ENCODE measurements at places on chromosomes 4 and X.

DNA sequence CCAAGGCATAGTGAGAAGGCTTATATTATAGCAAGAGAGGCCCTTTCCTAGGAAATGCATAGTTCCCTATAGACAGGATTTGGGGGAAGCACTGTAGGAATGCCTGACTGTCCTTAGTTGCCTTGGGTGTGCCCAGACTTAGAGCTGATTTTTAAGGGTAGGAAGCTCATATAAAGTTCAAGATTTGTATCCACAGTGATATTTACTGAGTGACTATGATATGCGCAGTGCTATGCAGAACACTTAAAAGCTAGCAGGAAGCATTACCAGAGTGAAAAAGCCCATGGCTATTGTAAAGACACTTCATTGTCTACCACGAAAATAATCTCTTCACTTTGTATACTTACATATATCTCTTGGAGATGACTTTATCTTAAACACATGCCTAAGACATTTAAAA lies 50.1 kb upstream of the IL13RA1 start:
- DNase-seq, result no peak

DNA sequence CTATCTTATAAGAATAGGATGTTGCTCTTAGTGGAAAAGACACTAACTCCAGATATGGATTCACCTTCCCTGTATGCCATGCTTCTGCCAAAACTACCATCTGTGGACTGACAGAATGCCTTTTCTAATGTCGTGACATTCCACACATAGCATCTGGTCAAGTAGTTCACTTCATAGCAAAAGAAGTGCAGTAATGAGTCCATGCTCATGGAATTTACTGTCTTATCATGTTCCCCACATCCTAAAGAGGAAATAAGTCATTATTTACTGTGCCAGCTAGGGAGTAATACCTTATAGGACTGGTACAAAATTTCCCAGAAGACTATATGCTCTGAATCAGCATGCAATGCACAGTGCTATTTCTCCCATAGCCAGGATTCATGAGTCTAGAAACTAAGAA lies 562.4 kb downstream of the TLL1 start:
- peak; percentile 94 for DNase-seq

DNA sequence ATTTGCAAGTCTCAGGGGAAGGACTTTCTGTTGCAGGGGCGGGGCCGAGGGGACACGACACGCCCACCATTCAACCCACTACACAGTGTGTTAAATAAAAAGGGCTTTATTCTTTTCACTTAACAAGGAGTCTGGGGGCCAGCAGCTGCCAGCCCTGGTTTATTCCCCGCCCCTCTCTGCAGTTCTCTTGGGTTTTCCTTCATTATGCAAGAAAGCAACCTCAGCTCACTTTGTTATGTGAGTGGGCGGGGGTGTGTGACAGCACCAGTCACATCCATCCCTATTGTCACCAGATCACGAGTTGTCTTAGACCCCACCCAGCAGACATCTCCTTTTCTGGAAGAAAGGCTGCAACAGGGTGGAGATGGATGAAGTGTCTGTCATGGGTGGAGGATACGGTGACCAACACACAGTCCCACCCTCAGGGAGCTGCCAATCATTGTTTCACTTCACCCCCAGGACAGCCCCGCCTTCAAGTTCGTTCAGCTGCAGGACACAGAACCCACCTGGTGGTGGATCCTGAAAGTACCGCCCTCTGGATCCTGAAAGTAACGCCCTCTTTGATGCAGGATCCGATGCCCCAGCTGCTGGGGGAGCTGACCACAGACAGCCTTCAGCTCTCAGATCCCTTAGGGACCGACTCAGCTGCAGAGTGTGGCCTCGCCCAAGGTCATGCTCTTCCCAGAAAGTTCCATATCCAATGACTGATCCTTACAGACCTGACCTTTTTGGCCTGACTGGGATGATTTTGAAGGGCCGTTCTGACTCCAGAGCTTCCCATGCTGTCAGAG lies 79.6 kb downstream of the SMIM20 start:
- no peak for DNase-seq

DNA sequence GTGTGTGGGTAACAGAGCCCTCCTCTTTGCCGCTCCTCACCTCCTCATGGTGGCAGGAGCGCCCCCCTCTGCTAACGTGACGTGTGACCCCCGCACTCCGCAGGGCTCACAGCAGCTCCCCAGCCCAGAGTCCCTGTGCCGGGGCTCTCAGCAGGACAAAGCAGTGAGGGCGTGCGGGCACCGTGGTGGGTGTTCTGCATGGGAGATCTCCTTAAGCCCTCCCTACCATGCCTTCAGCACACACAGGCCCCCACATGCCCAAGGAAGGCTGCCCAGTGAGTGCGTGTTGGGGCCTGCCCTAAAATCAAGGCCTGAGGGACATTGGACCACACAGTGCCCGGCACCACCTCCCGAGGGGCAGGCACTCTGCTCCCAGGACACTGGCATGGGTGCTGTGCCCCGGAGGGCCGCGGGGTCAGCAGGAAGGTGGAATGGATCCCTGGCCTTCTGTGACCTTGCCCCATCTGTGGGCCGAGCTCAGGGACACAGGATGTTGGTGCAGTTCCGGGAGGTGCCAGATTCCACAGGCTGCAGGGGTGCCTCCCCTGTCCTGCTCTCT lies 10.1 kb downstream of the PSAPL1 start:
- peak; percentile 6 for DNase-seq

GRCh38 chr4:86493460-86493859 lies 100.7 kb upstream of the PTPN13 start:
- DNase-seq, result peak; percentile 48

DNA sequence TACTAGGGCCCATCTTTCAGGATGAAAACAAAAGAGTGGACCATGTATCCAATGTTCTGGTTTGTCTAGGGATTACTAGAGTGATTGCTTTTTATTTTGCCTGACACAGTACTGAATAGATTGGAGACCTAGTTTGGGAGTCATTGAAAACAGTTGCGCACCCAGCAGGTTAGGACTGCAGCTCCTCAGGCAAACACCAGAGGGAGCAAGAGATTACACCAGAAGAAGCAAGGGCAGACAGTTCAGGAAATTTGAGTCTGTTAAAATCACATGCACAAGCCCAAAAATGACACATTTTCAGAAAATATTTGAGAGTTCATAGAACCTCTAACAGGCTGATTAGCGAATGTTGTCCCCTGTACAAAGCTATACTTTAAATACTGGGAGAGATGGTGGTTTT lies 55.6 kb downstream of the CYLC1 start:
- DNase-seq, result peak; percentile 6

DNA sequence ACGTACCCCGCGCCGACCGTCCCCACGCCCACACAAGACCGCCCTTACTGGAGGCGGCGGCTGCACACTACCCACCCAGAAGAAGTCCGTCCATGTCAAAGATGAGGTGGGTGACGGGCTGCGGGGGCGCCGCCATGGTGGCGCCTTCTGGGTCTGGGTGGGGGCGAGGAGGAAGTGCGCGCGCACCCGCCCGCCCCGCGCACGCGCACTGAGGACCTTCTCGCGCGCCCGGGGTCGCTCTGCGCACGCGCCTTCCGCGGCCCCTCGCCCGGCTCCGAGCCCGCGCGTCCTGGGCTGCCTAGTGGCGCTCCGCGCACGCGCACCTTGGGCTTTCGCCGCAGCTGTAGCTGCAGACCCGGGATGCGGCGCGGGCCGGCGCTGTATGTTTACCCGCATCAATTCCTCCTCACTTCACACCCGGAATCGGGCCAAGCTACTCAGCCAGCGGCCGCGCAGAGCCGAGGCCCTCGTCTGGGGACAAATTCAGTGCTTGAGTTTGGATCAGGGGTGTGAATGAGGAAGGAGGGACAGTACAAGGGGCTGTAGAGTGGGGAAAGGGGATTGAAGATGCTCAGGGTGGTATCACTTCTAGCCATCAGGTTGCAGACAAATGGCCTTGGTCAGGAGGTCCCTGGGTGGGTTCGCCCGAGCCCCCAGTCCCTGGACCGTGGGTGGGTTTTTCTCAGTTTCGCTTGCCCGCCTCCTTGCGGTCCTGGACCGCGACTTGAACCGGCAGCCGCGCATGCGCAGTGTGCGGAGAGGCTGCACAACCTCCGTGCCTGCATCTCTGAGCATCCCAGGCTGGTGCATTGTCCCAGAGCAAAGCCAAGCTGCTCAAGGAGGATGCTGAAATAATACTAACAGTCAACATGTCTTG lies at the start of gene PUDP:
Gene PUDP (minus strand): TSS at position 176 of the 877 bp plus-strand sequence. CDS start 40 bp downstream, at position 136.
- DNase-seq, result peak; percentile 49

DNA sequence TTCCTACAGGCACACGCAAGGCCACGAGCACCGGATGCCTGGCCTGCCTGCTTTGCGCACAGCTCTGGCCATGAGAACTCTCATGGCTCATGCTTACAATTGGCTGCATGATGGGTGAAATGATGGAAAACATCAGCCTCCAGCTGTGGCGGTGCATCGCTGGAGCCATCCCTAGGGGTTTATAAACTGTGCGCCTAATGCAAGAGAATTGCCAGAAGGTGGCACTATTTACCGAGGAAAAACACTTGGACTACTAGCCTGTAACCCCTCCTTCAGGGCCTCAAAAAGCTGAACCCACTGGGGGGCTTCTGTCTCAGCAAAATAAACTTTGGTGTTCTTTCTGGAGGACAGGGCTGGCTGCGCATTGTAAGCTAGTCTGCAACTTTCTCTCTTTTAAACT lies 51.9 kb downstream of the PHKA2 start:
- peak; percentile 7 for DNase-seq

GRCh38 chr4:101355767-101356702 lies 8.7 kb upstream of the PPP3CA start:
- DNase-seq, result peak; percentile 93

DNA sequence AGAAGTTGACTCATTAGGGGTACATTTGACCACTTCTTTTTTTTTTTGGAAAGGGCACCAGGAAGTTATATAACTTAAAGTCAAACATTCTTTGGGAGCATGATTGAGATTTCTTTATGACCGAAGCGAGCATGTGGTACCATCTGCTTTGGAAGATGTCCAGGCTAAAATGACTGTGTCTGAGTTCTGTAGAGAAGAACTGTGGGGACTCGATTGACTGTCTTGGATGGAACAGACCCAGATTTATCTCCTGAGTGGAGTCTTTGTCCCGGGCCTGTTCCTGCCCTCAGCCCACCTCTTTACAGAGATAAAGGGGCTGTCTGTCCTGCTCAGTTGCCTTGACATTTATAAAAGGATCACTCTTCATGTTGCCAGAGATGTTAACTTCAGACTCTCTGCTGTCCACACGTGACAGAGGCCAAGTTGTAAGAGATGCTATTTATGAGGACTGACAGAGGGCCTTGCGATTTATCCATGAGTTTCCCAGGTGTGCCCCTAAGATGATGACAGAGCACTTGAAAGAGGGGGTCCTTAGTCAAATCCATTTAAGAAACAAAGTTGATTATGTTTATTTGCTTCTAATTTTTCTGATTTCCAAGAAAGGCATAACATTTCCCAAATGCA lies 16.8 kb downstream of the SMIM20 start:
- DNase-seq, result no peak

- no peak for DNase-seq
Observed at GRCh38 chrX:72470532-72471223, 102.0 kb downstream of the HDAC8 start.

- DNase-seq, result no peak
Observed at GRCh38 chr4:83019794-83020494, 9.3 kb upstream of the LIN54 start.

GRCh38 chr4:158529505-158529904 lies 7.8 kb downstream of the RXFP1 start:
- DNase-seq, result no peak

DNA sequence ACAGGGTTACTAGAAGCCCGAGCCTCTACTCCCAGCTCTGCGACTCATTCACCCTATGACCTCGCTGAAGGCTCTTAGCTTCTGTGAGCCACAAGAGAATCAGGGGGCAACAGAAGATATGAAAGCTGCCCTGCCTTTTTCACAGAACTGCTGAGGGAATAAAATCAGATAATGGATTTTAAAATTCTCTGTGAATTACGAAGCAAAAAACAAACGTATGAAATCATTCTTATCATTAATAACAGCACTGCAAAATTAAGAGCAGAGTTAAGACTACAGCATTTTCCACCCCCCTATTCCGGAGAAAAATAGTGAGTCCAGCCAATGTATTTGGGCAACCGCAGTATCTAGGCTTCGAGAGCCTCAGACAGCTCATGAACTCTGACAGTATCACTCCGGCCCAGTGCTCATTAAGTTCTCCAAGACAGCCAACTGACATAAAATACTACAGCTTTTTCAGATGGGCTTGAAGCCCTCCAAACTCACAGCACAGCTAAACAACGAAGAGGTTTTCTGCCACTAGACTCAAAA lies 33.4 kb downstream of the AFAP1 start:
- DNase-seq, result no peak

DNA sequence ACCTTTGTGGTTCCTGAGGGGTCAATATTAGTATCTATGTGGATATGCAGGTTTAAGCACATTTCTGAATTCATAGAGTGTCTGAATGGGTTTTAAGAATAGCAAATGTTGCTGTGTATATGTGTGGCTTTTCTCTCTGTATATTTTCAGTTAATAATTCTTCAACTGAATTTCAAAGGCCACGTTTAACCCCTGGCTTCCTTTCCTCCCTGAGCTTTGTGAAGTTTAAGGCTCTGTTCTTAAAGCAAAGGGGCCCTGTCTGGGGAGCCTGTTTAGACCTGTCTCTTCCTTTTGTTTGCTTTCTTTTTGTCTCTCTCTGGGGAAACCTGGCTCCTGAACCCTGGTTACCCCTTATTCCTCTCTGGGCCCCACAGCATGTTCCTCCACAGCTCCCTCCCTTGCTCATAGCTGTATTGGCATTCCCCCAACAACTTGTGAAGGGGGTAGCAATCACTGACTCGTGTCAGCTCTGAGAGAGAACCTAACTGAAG lies 139.1 kb downstream of the COL4A6 start:
- peak; percentile 86 for DNase-seq

- peak; percentile 11 for DNase-seq
Observed at GRCh38 chr4:149836546-149836945, 20.9 kb upstream of the IQCM start.

DNA sequence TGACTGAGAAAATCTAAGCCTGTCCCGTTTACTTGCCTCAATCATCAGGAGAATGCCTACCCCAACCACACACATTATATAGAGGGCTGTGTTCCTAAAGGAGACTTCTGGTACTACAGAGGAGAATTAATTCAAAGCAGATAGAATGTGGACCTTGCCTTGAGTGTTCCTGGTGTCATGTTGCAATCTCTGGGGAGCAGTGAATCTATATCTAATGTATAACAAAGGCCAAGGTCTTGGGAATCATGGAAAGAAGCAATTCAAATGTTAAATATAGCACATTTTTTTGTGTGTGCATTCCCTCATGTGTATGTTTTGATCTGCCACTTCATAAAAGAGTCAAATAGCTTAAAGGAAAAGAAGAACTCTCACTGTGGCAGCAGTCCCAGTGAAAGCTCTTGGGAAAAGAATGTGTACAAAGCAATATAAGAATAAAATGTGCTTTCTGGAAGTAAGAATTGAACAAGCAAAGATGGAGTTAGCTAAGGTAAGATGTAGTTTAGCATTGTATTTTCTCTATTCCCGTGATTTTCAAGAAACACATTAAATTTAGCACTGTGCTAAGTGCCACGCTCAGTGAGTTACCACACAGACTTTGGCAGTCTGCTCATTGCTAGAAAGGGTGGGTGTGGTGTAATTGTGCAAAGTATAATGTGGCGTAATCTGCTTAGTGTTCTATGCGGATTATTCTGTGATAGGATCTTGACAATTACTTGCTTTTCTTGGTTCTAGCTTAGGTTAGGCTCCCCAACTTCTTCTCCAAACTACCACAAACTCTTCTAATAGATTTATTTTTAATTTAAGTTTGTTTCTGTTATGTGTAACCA lies 13.7 kb downstream of the ADH6 start:
- peak; percentile 33 for DNase-seq

GRCh38 chrX:24294619-24295018 lies 19.2 kb downstream of the SUPT20HL2 start:
- DNase-seq, result no peak

GRCh38 chrX:150410513-150410912 lies 47.4 kb downstream of the MAMLD1 start:
- no peak for DNase-seq

Data from bronchial epithelial cell (primary cell).